GOT3 (cell line): ENCODE measurements at places on chromosomes 5 and 9.

DNA sequence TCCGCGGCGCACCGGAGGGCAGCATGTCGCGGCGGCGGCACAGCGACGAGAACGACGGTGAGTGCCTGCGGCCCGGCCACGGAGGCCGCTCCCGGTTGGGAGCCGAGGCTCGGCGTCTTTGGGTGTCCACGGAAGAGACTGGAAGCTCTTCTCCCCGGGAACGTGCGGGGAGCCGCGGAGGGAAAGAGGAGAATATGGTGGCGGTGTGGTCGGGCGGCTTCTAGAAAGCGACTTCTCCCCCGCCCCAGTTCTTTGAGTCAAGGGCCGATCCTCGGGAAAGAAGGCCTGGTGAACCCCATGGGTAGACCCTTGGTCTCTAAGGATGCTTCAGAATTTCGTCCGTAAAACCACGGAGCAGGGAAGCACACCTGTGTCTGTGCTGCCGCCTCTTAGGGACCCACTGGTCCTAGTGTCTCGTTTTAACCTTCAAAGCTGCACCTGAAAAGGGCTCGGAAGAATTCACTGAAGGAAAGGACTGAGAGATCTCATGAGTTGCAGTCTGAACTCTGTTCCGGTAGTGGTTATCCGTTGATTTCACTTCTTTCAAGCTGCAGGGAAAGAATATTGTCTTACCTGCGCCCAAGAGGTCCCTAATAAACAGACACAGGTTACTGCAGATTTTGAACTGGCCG lies 354 bp downstream of the NCBP1 start:
- DNase-seq: no peak

DNA sequence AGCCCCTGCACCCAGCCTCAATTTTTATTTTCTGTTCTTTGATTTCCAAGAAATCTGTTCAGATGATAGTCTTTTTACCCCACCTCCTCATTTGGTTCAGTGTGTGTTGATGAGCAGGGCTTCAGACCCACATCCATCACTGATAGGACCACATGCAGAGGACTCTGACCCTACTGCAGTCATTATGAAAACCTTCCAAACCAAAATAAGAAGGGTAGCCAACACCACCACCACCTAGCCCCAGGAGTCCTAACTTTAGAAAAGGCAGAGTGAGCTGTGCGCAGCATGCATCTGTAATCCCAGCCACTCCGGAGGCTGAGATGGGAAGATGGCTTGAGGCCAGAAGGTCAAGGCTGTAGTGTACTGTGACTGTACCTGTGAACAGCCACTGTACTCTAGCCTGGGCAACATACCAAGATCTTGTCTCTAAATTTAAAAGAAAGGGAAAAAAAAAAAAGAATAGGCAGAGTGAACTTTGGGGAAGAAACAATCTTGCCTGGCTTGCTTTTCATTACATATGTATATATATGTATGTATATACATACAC lies 13.0 kb downstream of the CDKN2AIPNL start:
- no peak for DNase-seq

DNA sequence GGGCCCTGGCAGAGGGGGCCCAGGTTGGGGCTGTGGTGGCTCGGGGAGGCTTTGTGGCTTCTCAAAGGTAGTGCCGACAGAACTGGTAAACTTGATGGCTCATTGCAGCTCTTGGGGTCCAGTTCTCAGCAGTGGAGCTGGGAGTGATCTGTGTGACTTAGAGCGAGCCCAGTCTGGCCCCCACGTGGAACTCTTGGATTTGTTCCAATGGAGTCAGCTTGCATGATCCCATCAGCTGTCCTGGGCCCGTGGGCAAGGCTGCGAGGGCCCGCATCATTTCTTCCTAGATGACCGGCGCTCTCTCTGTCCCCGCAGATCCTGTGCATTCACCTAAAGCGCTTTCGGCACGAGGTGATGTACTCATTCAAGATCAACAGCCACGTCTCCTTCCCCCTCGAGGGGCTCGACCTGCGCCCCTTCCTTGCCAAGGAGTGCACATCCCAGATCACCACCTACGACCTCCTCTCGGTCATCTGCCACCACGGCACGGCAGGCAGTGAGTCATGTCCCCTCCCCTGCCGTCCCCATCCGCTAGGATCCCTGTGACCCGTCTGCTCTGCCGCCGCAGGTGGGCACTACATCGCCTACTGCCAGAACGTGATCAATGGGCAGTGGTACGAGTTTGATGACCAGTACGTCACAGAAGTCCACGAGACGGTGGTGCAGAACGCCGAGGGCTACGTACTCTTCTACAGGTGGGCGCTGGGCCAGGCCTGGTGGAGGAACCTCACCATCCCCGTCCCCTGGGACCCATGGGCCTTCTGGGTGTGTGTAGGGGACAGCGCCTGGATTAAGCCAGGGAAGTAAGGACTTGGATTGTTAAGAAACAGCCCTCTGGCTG lies 39.2 kb downstream of the USP20 start:
- DNase-seq: no peak

DNA sequence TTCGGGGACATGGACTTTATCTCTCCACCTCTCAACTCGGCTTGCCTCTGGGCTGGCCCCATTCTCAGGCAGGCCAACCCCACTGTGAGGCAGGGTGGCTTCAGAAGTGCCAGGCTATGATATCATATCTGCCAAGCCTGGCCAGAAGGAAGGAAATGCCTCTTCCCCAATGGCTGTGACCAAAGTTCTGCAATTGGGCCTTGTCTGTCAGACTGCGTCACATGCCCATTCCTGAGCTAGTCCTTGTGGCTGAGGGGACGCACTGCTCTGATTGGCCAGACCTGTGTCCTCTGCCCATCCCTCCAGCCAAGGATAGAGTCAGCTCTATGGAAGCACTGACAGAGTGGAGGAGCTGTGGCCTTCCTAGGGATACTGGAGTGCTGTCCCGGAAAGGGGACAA lies 11.9 kb downstream of the SMIM23 start:
- no peak for DNase-seq

DNA sequence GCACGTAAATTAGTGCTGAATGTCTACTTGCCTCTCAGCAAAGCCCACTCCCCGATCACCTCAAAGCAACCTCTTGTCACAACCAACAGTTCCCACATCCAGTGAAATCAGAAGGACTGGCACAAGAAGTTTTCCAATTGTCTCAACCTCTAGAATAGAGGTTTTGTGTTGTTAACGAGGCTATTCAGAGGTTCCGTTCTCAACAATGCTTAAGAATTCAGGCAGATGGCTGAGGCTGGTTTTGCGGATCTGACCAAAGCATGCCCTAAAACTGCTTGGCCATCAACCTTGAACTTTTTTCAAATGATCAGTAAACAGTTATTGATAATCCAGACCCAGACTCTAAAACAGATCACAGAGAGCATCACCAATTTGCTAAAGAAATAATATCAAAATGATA lies 52.9 kb downstream of the MAPKAP1 start:
- no peak for DNase-seq
